ENCODE measurements at places on chromosomes 6 and 20.

GRCh38 chr20:49343246-49343645, 65.4 kb upstream of the ZNFX1 start:
- DNase-seq = no peak

GRCh38 chr6:68635706-68636513, 828 bp downstream of the ADGRB3 start:
- DNase-seq = no peak

GRCh38 chr20:19947611-19948264, 69.4 kb upstream of the NAA20 start:
- peak; percentile 30 for DNase-seq

- DNase-seq = no peak
These were observed 209.5 kb upstream of the HEY2 start for GRCh38 chr6:125539892-125540291.

DNA sequence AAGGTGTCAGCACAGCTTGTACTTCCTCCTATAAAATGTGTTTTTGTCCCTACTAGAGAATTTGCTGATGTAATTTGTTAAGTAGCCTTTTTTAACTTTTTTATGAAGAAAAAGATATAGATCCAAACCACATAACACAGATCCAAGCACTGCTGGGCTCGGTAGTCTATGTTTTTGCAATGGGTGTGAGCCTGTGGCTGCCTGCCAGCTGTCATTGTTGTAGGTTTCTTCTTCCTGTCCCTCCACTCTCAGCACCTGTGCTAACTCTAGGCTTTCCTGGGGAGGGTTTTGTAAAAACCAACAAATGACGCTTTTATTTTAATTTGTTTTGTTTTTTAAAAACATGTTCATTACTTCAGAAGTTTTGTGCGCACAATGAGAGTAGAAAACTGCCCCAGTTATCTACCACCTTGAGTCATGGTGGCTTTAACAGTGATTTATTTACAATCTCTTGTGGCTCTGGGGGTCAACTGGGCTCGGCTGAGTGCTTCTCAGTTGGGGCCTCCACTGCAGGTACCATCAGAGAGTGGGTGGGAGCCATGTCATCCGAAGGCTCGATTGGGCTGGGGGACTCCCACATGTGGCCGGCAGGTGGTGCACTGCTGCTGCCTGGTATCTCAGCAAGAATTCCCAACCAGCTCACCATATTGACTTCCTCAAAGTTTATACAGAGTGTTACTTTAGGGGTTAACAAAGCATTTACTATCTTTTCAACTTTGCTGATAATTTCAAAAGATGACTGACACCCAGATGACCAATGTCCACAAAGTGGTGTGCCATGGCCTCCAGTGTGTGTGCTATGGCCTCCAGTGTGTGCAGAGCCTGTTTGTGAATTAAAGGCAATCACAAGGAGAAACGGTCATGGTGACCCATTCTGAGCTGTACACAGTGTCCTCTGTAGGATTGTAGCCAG, 3.0 kb upstream of the CCR6 start:
- DNase-seq = no peak

DNA sequence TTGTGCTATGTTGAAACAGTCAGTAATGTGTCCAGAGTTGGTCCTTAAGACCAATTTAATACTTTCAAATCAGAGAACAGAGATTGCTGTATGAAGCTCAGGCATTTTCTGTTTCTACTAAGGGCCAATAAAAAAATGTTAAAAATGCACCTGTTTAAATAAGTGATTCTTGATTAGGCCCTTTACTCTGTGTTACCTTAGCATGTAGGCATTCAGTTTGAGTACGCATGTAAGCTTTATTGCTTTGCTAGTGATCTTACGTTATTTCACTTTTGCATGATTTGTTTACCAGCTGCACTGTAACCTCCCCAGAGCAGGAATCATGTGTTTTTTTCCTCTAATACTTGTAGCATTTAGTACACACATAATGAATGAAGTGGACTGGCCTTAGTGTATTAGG, 61.0 kb downstream of the AFG1L start:
- no peak for DNase-seq

DNA sequence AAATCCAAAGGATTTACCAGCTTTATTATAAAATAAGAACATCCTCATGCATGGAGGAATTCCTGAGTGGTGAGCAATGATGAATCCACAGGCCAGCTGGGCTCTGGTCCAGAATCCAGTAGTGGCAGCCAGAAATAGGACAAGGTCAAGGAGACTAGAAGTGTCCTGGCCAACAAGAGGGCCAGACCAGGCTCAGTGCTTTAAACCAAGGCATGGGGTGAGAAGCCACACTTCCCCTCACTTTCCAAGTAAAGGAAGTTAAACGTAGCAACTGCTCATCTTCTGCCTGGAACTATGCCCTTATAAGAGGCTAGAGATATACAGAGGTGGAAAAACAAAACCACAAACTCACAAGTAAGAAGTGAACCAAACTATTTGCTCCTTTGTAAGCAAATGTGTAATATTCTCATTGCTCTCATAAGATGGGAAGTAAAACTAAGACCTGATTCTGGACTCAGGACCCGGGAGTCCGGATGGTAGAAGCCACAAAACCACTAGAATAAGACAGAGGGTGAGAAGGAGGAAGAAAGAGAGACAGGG, 253.2 kb downstream of the UST start:
- DNase-seq = no peak

GRCh38 chr6:163320402-163320801, 94.1 kb upstream of the QKI start:
- DNase-seq = no peak

GRCh38 chr20:51481341-51481914, 61.1 kb downstream of the NFATC2 start:
- no peak for DNase-seq

DNA sequence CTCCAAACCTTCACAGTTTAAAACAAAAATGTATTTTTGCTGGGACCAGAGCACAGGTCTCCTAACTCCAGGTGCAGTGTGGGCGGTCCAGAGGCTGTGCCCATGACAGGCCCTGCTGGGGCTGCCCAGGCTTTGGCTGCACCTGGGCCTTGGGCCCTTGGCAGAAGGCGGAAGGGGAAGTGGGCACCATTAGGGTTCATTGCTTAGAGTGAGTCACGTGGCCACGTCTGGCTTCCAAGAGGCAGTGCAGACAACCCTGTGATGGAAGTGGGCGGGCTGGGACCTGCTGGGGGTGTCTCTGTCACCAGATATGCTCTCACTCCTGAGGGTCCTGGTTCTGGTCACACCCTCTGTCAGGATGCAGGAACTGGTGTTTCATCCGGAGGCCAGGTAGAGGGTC, 302.2 kb downstream of the QKI start:
- no peak for DNase-seq

GRCh38 chr6:170344631-170345576, 38.3 kb downstream of the FAM120B start:
- no peak for DNase-seq

GRCh38 chr20:56764671-56765070, 135.6 kb downstream of the TFAP2C start:
- no peak for DNase-seq

DNA sequence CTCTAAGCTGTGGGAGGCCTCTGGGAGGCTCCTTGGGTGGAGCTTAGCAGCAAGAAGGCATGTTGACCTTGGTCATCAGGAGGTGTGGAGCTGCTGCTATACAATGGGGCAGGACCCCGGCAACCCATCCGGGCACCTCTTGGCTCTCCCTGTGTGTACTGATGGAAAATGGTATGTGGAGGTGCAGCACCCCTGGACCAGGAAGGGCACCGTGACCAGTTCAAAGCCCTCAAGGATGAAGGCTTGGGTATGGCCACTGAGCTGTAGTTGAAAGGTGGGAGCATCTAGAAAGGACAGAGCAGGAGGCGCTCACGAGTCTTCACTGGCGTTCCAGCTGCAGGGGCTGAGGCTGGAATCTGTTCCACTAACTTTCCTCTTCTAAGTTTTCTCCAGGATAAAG, 6.7 kb upstream of the IRF4 start:
- DNase-seq = no peak

DNA sequence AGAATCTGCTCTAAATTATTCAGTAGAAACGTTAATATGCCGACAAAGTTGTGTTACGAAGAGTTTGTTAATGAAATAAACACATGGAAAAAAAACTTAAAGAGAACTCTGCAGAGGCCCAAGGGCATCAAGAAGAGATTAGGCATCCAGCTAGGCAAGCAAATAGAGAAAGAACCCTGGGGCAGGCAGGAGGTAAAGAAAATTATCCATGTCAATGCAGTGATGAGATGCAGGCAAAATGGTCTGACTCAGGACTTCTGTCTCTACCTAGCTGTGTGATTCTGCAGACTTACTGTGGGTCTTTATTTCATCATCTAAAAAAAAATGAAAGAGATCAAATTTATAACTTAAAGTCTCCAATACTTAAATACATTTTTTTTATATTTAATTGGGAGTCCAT, 448.0 kb downstream of the HAO1 start:
- no peak for DNase-seq

DNA sequence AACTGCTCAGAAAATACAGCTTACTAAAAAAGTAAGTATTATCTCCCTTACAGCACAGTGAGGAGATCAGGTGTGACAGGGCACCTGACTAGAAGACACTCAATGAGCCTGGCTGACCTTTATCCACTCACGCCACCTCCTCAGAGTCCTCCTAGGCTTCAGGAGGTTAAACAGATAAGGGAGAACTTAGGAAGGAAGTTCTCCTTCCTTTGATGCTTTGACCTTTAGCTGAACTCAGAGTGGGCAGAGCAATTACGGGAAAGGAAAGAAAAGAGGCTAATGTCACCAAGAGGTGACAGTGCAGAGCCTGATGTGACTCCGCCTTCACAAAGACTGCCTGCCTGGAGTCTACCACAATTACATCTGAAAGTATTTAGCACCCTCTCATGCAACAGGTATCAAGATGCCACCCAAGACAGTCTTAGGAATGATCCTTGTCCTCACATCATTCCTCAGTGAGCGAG, 36.7 kb downstream of the MAN1A1 start:
- no peak for DNase-seq

DNA sequence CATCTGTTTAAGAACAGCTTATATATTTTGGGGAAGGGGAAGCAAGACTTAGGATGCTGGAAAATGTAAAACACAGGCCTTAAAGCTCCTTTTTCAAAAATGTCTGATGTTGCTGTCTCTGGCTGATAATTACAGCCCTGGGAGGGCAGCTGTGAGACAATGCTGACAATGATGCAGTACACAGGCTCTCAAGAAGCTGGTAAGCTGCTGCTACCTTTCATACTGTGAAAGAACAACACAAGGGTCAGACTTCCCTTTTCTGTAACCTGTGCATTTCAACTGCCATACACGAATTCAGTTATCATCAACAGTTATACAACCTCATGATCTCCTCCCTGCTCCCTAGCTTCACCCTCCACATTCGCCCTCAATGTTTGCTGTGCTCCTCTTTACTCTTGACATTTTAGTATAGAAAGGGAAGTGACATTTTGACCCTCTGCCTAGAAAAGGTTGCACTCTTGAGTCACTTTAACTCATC, 25.2 kb downstream of the MAP7 start:
- no peak for DNase-seq

DNA sequence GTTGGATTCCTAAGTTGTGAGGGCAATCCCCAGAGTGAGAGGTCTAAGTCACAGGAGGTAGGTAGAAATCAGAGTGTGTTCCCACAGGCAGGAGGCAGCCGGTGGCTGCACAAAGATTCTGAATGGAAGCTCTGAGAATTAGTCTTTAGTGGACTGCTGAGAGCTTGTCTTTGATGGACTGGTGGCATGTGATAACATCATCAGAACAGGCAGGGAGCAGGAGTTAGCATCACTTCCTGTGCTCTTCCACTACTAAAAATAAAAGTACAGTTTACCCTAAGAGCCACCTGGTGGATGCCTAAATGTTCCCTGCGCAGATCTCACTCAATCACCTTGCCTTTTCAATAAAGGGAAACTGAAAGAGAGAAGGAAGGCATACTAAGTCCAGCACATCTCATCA, 294.6 kb upstream of the POU3F2 start:
- DNase-seq = no peak

DNA sequence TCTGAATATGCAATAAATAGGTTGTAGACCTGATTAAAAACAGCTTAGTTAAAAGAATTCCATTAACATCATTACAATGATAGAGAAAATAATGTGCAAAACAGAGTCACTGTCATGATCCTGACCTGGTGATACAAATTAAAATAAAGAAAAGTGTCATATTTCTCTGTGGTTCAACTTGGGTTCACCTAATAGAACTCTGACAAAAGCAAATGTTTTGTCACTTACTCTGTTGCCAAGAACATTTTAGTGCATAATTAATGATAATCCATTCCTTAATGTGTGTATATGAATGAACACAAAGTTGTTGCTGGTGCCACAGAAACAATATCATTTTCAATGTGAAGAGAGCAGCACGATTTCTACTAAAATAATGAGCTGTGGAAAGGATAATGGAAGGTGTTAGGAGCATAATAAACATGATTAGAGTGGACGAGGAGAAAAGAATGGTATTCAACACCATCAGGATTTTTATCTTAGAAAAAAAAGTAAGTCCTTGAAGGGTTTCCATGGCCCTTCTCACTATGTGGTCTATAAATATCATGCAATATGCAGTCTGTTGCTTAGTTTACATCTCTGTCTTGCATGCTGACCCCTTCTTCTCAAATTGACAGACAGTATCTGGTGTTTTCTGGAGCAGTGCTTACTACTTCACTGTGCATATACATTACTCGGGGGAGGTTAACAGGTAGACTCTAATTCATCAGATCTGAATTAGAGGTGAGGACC, 656.6 kb upstream of the MMS22L start:
- no peak for DNase-seq

- no peak for DNase-seq
These were observed 104.9 kb downstream of the GJA10 start for GRCh38 chr6:89999154-89999553.

GRCh38 chr6:151096255-151096612, 143.5 kb upstream of the AKAP12 start:
- DNase-seq = no peak

- DNase-seq = no peak
These were observed 1.9 kb upstream of the ZNF831 start for GRCh38 chr20:59161721-59162120.

GRCh38 chr6:95417856-95418255, 159.5 kb upstream of the MANEA start:
- DNase-seq = no peak

DNA sequence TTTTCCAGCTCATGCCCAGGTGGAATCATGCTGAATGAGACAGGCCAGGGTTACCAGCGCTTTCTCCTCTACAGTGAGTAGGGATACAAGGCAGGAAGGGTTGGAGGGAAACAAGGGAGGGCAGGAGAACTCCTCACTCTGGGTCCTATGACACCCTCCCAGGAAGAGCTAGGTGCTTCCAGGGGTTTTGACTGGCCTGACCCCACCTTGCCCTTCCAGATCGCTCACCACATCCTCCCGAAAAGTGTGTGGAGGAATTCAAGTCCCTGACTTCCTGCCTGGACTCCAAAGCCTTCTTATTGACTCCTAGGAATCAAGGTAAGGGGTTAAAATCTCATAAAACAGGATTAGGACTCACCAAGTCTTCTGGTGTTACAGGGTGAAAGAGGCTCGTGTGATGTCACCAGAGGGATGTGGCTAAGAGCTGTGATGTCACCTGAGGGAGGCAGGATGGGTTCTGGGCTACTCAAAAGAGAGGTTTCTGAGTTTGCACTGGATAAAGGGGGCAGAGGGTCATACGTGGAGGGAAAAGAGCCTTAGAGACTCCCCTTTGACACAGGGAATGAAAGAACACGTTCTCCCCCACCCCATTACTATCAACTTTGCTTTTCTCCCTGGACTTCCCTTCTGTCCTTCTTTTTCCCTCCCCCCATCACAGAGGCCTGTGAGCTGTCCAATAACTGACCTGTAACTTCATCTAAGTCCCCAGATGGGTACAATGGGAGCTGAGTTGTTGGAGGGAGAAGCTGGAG, 1.9 kb downstream of the APOM start:
- DNase-seq = no peak

GRCh38 chr6:101110814-101111213, 229.7 kb upstream of the ASCC3 start:
- no peak for DNase-seq

Data from GM12892 (cell line).